ENCODE measurements at places on chromosomes 13 and 19.
A peak's percentile ranks its signal among the peaks of the same experiment; 100 is the strongest.

GRCh38 chr13:42038661-42039456 lies 9.6 kb upstream of the DGKH start:
- DNase-seq, result no peak

- no peak for DNase-seq
These were observed 18.3 kb upstream of the TEX29 start for GRCh38 chr13:111302045-111302726.

DNA sequence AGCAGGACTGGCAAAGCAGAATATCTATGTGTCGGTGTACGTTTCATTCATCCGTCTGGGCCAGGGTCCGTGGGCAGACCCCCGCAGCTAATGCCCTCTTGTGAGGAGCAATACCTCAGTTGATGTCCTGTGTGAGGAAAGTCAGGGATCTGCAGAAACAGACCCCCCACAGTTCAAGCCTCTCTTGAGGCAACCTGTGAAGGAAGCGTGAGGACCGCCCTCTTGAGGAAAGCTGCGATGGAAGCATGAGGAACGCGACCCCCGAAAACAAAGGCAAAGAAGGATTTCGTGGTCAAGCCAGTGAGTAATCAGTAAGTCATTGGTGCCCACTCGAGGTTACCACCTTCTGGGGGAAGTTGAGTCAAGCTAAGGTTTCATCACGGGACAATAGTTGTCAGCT lies 20.9 kb upstream of the ZNF83 start:
- DNase-seq, result no peak

DNA sequence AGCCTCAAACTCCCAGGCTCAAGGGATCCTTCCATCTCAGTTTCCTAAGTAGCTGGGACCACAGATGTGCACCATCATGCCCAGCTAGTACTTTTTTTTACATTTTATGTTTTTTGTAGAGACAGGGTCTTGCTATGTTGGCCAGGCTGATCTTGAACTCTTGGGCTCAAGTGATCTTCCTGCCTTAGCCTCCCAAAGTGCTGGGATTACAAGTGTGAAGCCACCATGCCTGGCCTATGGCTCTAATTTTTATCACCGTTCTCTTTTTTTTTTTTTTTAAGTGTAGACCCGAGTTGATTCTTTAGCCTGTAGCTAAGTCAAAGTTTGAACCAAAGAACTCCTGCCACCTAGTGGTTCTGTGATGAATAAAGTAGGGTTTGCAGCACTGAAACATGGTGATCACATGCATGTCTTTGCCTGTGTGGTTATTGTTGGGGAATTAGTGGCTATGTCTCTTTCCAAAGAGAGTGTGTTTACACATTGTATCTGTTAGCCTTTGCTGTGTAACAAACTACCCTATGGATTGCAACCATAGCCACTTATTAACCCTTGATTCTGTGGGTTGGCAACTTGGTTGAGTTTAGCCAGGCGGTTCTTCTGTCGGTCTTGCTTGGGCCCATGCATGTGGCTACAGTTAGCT lies 11.6 kb downstream of the NFILZ start:
- DNase-seq, result no peak

GRCh38 chr13:63516124-63516523 lies 2100.5 kb upstream of the PCDH20 start:
- no peak for DNase-seq

- DNase-seq, result no peak
These were observed 44.7 kb downstream of the COL4A2 start for GRCh38 chr13:110351636-110352420.

DNA sequence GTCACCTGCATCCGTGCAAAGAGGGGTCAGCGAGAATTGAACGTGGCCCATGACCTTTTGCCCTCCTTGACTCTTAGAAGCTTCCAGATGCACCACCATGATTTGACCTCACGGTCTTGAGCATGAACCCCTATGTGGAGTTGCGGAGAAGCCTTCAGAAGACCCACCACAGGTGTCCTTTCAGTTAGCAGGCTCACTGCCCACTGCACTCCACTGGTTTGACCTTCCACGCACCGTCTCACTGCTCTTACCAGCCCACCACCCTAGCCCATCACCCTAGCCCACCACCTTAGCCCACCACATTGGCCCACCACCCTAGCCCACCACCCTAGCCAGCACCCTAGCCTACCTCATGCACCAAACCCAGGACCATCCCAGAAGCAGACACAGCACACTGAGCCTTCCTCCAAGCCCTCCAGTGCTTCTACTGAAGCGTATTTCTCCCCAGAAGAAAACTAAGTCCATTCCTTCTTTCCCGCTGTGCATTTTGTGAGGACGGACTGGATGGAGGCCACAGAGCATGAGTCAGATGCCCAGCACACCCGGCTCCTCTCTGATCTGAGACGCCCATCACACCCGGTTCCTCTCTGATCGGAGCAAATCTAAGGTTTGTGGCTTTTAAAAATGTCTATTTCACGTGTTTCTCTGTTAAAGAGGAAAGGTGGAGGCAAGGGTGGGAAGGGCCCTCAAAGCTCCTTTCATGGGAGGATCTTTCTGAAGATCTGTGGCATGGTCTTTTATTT lies 45.8 kb downstream of the SOX1 start:
- no peak for DNase-seq

DNA sequence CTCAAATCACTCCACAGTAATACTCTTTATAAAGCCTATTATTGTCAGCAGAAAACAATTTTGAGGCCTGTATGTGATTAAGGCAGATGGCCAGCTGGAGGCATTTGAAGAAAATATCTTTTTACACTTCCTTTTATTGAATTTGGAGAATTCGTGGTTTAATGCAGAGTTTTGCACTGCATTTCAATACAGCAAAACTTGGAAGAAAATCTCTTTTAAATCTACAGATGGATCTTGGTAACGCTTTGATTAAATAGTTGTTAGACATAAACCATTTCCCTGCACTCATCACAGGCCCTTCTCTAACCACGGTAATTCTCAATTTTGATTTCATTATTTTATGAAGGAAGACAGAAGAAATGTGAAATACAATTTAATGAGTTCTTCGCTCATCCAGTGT lies 185.7 kb downstream of the RFC3 start:
- no peak for DNase-seq

GRCh38 chr13:29791508-29791907 lies 58.9 kb downstream of the UBL3 start:
- no peak for DNase-seq

DNA sequence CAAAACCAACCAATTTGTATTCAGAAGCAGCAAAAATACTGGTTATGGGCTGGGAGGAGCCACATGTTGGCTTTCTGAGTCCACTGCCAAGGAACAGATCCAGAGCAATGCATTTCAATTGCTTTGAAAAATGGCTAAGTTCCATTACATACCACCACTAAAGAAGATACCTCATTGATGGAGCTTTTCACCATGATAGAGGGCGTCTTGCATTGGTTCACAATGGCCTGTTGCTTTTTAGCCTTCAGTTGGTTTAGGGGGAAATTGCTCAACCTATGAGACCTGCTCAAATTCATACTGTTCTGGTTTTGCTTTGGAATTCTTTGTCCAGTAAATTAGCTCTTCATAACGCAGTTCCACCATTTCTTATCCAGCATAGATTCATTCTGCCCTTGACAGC lies 21.2 kb upstream of the CPB2 start:
- DNase-seq, result no peak

GRCh38 chr19:31118986-31119385 lies 230.2 kb downstream of the TSHZ3 start:
- no peak for DNase-seq

DNA sequence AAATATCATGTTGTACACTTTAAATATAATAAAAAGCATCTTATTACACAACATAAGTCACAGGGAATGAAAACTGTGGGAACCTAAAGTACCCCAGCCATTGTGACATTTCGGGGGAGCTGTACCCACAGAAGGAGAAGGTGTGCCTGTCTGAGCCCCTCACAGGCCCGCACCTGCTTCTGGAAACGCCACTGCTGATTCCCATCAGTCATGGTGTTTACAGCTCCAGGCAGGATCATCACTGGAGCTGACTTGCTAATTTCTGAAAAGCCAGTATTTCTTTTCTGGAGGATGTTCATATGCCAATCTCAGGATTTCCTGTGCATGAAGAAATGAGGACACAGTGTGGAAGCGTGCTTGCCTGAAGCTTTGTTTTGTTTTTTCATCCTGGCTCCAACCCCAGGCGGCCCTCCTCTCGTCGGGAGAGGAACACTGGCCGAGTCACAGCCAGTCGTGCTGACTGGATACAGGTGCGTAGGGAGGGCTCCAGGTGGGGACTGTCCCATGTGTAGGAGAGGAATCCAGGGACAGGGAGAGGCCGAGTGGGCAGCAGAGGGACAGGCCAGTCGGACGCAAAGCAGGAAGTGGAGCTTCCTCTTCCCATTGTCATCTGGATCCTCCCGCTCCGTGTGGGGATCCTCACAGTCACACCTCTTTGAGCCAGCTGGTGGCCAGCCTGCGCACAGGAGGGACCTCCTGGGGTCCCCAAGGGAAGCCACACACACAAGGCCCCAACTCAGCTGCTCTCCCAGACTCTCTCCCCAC lies 4.2 kb upstream of the ATP12A start:
- no peak for DNase-seq

DNA sequence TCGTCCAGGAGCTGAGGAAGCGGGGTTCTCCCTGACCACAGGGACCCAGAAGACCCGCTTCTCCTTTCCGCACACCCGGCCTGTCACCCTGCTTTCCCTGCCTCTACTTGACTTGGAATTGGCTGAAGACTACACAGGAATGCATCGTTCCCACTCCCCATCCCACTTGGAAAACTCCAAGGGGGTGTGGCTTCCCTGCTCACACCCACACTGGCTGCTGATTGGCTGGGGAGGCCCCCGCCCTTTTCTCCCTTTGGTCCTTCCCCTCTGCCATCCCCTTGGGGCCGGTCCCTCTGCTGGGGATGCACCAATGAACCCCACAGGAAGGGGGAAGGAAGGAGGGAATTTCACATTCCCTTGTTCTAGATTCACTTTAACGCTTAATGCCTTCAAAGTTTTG lies 18.9 kb downstream of the VASP start:
- DNase-seq, result peak; percentile 73

DNA sequence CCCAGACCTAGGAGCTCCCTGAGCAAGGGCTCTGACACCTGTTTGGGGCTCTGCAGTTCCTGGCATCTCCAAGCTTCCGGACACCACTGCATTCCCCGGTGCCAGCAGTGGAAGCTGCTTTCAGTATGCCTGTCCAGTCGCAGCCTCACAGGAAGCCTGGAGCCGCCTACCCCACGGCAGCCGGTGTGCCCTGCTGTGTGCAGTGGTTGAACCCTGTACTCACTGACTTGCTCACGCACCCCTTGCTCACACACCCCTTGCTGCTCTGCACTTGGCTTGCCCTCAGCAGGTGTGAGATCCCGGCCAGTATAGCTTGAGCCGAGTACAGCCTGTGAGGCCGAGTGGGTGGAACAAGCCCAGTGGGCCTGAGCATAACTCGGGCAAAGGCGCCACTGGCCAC lies 70.3 kb downstream of the PIBF1 start:
- no peak for DNase-seq

- no peak for DNase-seq
These were observed 23.1 kb downstream of the SLC6A16 start for GRCh38 chr19:49301866-49302252.
